ENCODE measurements at places on chromosomes 13 and 19. TPM values are rescaled to one million over a fixed set of nuclear protein-coding genes. Genes with fewer than 3 reads are reported as not detected.

ARHGAP45 gene
- 26.2 TPM for total RNA-seq

SLC25A23 gene
- total RNA-seq = 91.3 TPM

CRB3 gene
- 23.1 TPM for total RNA-seq

LPAR2 gene
- 39.7 TPM for total RNA-seq

C1QTNF9B gene
- not detected for total RNA-seq

ZNF888 gene
- total RNA-seq = 34.5 TPM

ONECUT3 gene
- total RNA-seq = not detected

CD177 gene
- 77.6 TPM for total RNA-seq

ZIC5 gene
- total RNA-seq = 0.45 TPM

SHC2 gene
- total RNA-seq = 83.4 TPM

POLR1D gene
- 114 TPM for total RNA-seq

PABPC3 gene
- total RNA-seq = 4.5 TPM

SIGLEC12 gene
- total RNA-seq = not detected

DNA sequence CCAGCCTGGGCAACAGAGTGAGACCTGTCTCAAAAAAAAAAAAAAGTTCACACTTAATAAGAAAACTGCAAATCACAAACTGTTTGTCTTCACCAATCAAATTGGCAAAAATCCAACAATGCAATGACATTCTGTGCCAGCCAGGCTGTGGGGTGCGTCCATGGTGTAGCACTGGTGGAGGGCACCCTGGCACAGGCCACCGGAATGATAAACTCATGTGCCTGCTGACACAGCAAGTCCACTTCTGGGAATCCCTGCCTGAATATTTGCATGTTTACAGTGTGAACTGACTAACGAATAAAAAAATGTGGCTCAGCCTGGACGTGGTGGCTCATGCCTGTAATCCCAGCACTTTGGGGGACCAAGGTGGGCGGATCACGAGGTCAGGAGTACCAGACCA lies 1.6 kb upstream of the LRRC25 start:
- H3K4me1 ChIP-seq = peaks cover 4% of the 10 kb centered on the region
- peak; percentile 77 for DNase-seq
- no peak overlapping the region for H3K27ac ChIP-seq

- no peak overlapping the region for H3K4me3 ChIP-seq
- H3K27ac ChIP-seq = no peak overlapping the region
- DNase-seq = no peak
- H3K27me3 ChIP-seq = no peaks in the 10 kb centered on the region
- H3K36me3 ChIP-seq = no peaks in the 10 kb centered on the region
These were observed 89.9 kb upstream of the MAB21L1 start for GRCh38 chr13:35566340-35566739.

- H3K4me1 ChIP-seq = no peaks in the 10 kb centered on the region
- no peaks in the 10 kb centered on the region for H3K27me3 ChIP-seq
- no peak overlapping the region for H3K4me3 ChIP-seq
- no peak overlapping the region for H3K27ac ChIP-seq
- peak; percentile 29 for DNase-seq
- H3K36me3 ChIP-seq = peaks cover 32% of the 10 kb centered on the region
These were observed 6.5 kb upstream of the TIMM50 start for GRCh38 chr19:39474139-39474620.

- H3K27me3 ChIP-seq = no peaks in the 10 kb centered on the region
These were observed 10.9 kb downstream of the KLC3 start for GRCh38 chr19:45351401-45351952.

DNA sequence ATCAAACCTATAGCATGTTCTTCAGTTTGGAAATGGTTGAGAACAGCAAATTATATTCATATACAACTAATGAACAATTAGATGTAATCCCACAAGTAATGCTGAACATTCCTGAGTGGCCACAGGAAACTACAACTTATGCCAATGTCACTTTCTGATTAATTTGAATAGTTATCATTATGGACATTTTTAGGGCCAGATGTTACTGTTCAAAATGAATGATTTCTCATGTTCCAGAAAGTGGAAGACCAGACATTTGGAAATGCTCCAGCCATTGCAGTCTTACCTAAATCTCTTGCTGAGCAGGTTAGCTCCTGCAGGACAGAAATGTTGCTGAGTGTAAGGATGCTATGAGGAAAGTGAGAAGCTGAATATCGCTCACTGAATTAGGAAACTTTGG lies 819.8 kb downstream of the PCDH9 start:
- H3K4me1 ChIP-seq = no peaks in the 10 kb centered on the region
- DNase-seq = no peak
- H3K36me3 ChIP-seq = no peaks in the 10 kb centered on the region
- H3K27ac ChIP-seq = no peak overlapping the region
- no peaks in the 10 kb centered on the region for H3K27me3 ChIP-seq

DNA sequence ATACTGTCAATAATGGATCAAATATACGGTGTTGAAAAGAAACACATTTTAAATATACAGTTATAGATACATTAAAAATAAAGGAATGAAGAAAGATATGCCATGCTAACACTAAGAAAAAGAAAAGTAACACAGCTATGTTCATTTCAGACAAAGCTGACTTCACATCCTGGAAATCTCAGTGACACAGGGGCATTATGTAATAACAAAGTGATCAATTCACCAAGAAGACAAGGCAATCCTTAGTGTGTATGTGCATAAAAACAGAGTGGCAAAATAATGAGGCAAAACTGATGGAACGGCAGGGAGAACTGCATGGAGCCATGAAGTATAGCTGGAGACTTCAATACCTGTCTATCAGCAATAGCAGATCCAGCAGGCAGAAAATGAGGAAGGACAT lies 13.1 kb downstream of the ZNF14 start:
- no peaks in the 10 kb centered on the region for H3K27me3 ChIP-seq
- no peak for DNase-seq
- no peaks in the 10 kb centered on the region for H3K4me1 ChIP-seq
- H3K4me3 ChIP-seq = no peak overlapping the region

DNA sequence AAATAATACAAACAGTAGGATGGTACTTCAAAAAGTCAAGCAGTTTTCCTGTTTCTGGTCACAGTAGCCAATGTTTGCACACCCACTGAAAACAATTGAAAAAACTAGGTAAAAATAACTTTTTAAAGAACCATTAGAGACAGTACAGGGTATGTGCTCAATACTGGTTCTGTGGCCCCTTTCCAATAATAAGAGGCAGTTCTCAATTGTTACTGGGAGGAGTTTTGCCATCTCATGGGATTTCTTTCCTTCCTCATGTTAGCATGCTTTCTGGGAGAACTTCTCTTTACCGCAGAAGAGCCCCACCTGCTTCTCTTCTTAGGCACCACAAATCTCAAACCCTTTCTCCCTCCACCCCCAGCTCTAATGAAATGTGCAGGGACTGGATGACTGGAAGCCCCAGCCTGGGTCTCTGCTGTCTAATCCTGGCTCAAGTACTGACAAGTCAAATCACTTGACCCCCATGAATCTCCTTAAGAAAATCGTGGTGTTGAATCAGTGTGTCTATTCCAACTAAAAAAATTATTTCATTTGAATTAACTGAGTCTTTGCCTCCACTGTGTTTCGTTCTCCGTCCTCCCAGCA lies 14.6 kb downstream of the METTL21C start:
- no peaks in the 10 kb centered on the region for H3K27me3 ChIP-seq
- no peaks in the 10 kb centered on the region for H3K4me1 ChIP-seq
- H3K27ac ChIP-seq = no peak overlapping the region
- no peak overlapping the region for H3K4me3 ChIP-seq
- DNase-seq = no peak
- H3K36me3 ChIP-seq = no peaks in the 10 kb centered on the region

DNA sequence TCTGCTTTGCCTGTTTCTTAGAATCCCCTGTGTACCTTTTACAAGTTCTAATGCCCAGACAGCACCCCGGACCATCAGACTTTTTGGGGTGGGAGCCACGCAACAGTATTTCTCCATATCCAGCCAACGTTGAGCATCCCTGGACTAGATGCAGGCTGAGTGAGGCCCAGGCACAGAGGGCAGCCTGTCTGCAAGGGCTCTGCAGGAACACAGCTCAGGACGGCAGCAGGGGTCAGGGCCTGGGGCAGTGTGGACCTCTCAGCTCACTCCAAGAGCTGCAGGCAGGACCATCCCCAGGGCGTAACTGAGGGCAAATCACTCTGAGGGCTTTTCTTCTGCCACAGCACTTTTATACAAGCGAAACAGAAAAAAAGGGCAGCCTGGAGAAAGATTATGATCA lies 95.8 kb downstream of the DNAJC15 start:
- no peaks in the 10 kb centered on the region for H3K27me3 ChIP-seq
- no peak overlapping the region for H3K4me3 ChIP-seq
- no peak overlapping the region for H3K27ac ChIP-seq
- no peaks in the 10 kb centered on the region for H3K36me3 ChIP-seq

DNA sequence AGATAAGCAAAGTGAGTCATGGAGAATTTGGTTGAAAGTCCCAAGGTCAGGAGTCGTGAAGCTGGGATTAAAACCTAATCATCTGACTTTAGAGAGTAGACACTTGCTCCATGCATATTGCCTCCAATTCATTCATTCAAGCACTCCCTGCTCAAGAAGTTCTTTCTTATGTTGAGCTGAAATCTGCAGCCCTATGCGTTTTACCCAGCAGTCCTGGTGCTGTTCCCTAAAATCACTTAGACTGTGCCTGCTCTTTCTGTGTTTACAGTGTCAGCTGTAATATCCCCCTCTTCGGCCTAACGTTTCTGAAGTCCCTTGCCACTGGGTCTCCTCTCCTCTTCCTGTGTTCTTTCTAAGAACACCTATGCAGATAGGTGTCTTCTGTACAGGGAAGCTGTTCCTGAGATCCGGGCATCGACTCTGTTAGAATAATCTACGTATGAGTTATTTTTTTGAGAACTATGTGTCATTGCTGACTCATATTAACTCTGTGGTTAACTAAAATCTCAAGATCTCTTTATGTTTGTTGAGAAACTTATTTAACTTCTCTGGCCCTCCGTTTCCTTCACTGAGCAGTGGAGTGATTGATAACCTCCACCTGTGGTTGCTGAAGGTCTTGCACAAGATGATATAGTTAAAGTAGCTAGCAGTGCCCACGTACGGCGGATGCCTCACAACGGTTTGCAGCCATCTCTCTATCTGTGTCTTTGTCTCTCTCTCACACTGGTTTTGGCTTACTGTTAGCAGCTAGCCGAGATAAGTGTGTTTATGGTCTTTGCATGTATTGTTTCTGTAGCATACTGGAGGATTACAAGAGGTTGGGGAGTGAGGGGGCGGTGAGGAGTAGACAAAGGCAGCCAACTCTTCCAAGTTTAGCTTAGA lies 4.7 kb downstream of the ALOX5AP start:
- no peak overlapping the region for H3K4me3 ChIP-seq
- no peaks in the 10 kb centered on the region for H3K27me3 ChIP-seq
- no peaks in the 10 kb centered on the region for H3K4me1 ChIP-seq
- no peaks in the 10 kb centered on the region for H3K36me3 ChIP-seq
- H3K27ac ChIP-seq = peak overlapping the region; percentile 27
- no peak for DNase-seq

- no peak overlapping the region for H3K4me3 ChIP-seq
- H3K36me3 ChIP-seq = no peaks in the 10 kb centered on the region
- H3K4me1 ChIP-seq = no peaks in the 10 kb centered on the region
These were observed 267.7 kb upstream of the MAB21L1 start for GRCh38 chr13:35744144-35744543.

DNA sequence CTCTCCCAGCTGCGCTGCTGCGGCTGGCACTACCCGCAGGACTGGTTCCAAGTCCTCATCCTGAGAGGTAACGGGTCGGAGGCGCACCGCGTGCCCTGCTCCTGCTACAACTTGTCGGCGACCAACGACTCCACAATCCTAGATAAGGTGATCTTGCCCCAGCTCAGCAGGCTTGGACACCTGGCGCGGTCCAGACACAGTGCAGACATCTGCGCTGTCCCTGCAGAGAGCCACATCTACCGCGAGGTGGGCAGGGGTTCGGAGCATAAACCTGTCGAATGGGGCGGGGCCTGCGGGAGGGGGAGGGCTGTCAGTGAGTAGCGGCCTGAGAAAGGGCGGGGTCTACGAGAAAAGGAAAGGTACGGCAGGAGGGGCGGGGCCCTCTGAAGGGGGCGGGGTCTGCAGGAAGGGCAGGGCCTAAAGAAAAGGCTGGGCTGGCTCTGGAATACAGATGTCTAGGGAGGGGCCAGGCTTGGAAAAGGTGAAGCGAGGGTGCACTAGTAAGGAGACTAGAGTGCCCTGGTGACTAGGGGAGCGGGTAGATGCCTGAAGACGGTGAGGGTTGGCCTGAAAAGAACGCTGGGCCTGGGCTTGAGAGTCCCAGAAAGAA lies 3.6 kb downstream of the CD37 start:
- H3K4me3 ChIP-seq = peak overlapping the region; percentile 26
- no peaks in the 10 kb centered on the region for H3K4me1 ChIP-seq
- H3K27ac ChIP-seq = peak overlapping the region; percentile 72
- H3K36me3 ChIP-seq = no peaks in the 10 kb centered on the region
- H3K27me3 ChIP-seq = no peaks in the 10 kb centered on the region
- peak; percentile 93 for DNase-seq

DNA sequence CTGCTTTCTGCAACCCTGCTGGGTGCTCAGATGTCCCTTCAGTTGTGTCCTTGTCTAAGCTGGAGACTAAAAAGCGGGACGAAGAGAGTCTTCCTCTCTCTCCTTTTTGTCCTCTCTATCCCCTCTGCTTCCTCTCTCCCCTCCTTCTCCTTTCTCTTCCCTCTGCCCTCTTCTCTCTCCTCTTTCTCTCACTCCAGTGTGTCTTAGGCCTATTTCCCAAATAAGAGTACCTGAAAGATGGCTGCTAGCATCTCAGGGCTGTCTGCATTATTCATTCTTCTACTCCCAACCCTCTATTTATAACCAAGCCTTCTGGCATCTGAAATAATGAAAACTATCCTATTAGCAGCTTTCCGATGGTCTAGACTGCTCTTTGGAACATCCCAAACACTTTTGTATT lies 729.8 kb downstream of the UQCRFS1 start:
- no peak overlapping the region for H3K4me3 ChIP-seq
- H3K36me3 ChIP-seq = no peaks in the 10 kb centered on the region
- no peak overlapping the region for H3K27ac ChIP-seq

DNA sequence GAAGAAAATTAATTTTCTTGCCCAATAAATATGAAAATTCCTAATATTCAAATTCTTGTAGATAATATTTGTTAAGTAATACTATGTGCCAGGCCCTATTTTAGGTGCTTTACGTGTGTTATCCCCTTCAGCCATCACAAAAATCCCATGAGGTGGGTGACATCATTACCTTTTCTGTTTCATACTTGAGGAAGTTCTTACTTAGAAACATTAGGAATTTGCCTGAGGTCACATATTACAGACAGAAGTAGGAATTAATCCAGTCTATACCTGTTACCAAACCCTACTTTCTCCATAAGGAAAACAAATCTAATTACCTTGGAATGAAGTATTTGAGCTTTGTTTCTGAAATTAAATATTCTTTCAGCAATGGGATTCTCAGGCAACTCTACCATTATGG lies 336.1 kb downstream of the GPC6 start:
- H3K27me3 ChIP-seq = no peaks in the 10 kb centered on the region
- no peak overlapping the region for H3K27ac ChIP-seq
- no peak for DNase-seq
- H3K4me3 ChIP-seq = no peak overlapping the region

DNA sequence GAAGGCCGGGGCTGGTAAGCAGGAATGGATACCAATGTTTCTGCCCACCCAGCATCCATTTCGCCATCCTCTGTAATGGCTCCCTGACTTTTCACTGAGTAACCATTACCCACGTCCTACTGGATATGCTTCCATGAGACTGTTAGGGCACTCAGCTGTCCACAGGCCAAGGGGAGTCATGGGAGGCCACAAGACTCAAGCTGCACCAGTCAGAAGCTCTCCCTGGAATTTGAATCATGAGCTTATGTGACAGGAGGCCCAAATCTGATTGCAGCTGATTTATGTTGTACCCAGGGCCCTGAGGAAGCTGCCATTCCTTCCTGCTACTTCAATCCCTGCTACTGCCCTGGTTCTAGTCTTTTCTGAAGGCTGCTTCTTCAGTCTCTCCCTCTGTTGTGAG lies 28.3 kb downstream of the DEDD2 start:
- no peaks in the 10 kb centered on the region for H3K4me1 ChIP-seq
- no peak for DNase-seq
- no peaks in the 10 kb centered on the region for H3K36me3 ChIP-seq

Measured in prostate gland (tissue), 2 donors.